ENCODE measurements at places on chromosomes 7 and 10.

GRCh38 chr10:86341361-86341811 is 25.2 kb downstream of the GRID1 start:
- DNase-seq = no peak

DNA sequence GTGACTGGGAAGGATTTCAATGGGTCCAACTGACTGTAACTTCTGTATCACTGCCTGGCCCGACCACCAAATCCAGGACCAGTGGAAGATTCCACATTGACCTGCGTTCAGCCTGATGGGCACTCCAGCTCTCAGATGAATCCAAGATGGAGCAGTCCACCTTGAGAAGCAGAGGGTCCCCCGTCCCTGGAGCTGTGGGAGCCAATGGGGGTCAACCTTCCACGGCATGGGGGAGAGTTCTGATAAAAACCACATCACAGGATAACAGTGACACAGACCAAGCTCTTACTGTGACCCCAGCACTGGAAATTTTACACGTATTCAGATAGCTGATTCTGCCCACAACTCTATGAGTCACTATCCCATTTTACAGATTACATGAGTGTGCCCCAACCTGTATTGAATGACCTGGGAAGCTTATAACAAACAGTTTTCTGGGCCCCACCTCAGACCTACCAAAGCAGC is 11.2 kb downstream of the ZCCHC24 start:
- no peak for DNase-seq

GRCh38 chr7:39415091-39415787 is 151.0 kb upstream of the YAE1 start:
- no peak for DNase-seq

- DNase-seq = no peak
Measured at GRCh38 chr7:17186745-17187530, 111.5 kb upstream of the AHR start.

DNA sequence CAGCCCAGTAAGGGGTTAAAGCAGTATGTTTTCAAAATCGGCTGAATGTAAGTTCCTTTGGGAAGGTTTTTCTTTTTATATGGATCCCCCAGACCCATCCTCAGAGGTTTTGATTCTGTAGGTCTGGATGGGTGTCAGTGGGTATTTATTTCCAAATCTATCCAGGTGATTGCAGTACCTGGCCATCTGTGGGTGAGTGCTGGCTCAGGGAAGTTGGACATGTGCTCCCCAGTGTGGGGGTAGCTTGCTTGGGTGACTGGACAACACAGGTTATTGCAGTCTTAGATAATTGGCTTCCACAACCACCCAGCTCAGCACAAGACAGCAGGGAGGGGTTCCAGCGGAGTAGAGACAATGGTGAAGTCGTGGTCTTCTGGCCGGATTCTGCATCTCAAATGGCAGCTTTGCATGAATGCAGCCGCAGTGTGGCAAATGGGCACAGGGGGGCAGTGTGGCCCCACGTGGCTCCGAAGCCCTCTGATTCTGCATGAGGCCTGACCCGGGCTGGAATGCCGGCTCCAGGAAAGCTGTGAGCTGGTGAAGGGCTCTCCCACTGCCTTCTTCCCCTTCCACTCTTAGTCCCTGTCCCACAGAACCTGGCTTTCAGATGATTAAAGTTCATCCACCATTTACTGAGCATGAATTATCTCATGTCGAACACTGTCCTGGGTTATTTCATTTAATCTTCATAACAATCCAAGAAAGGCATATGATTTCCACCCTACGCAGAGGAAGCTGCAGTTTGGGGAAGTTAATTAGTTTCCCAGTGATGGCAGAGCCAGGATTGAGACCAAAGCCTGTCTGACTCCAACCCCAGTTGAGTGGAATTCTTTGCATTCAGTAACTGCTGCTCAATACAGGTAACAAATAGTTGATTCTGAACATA is 64.5 kb upstream of the SYPL1 start:
- peak; percentile 41 for DNase-seq

DNA sequence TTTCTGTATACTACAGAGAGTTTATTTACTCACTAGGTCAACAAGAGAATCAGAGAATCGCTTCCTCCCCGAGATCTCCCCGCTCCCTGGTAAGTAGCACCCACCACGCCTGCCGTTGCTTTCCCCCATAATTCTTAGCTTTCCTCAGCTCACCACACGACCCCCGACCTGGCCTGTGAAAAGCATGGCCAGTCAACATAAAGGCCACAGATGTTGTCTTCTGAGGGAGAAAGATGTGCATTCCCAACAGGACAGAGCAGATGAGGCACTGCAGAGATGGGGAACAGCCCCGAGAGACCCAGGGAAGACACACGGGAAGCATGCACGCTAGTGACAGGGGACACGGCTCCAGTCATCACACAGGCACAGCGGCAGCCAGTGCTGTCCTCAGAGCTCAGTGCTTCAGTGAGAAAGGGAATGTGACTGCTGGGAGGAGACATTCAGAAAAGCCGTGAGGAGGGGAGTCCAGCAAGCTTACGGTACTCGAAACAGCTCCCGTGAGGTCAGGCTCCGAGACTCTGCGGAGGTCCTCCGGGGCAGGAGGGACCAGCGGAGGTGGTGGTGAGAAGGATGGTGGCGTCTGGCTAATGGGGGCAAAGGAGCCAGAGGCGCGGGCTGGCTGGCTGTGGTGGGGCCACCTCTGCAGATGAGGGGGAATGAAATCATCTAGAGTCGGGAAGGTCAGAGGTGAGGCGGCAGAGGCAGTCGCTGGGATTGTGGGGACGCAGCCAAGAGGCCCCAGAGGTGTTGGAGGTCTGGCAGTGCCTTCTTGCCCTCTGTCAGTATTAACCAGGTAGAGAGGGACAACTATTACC is 123.4 kb upstream of the PDLIM1 start:
- DNase-seq = no peak

- no peak for DNase-seq
Measured at GRCh38 chr7:142812437-142813215, 41.9 kb downstream of the PRSS2 start.

- DNase-seq = no peak
Measured at GRCh38 chr10:978826-979421, 9.3 kb upstream of the GTPBP4 start.

GRCh38 chr10:36771725-36772124 is 353.7 kb upstream of the ANKRD30A start:
- DNase-seq = no peak

GRCh38 chr10:131760416-131761166 is 140.2 kb upstream of the PPP2R2D start:
- DNase-seq = no peak

DNA sequence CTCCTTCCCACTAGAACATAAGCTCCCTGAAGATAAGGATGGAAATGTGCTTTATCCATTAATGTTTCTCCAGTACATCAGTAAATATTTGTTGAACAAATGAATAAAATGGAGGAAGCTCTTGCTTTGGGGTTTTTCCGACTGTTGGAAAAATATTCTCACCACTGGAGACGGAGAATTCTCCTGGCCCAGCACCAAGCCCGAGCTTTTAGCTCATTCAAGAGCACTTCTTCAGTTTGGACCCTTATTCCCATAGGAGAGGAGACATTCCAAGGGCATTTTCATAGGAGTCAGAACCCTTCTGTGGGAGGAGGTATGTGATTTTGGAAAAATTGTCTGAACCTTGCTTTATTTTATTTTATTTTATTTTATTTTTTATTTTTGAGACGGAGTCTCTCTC is 21.0 kb downstream of the SUFU start:
- no peak for DNase-seq

DNA sequence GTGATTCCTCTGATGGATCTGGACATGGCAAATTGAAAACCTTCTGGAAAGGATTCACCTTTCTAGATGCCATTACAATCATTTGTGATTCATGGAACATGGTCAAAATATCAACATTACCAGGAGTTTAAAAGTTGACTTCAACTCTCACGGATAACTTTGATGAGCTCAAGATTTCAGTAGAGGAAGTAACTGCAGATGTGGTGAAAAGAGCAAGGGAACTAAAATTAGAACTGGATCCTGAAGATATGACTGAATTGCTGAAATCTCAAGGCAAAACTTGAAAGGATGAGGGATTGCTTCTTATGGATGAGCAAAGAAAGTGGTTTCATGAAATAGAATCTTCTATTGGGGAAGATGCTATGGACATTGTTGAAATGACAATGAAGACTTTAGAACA is 293.6 kb downstream of the ARHGAP12 start:
- DNase-seq = no peak

- peak; percentile 53 for DNase-seq
Measured at GRCh38 chr7:138001529-138002095, at the start of gene CREB3L2. Gene CREB3L2 (minus strand): TSS chr7:138002086. CDS start chr7:138001705, 381 bp downstream.

GRCh38 chr10:125144206-125144605 is 16.2 kb downstream of the CTBP2 start:
- DNase-seq = no peak

GRCh38 chr10:69295027-69295636 is 16.8 kb downstream of the HK1 start:
- no peak for DNase-seq

GRCh38 chr7:129009437-129009836 is 45.5 kb downstream of the TNPO3 start:
- no peak for DNase-seq

GRCh38 chr7:124570558-124570957 is 195.0 kb downstream of the GPR37 start:
- no peak for DNase-seq

- DNase-seq = no peak
Measured at GRCh38 chr10:17217631-17218232, 10.3 kb upstream of the VIM start.

DNA sequence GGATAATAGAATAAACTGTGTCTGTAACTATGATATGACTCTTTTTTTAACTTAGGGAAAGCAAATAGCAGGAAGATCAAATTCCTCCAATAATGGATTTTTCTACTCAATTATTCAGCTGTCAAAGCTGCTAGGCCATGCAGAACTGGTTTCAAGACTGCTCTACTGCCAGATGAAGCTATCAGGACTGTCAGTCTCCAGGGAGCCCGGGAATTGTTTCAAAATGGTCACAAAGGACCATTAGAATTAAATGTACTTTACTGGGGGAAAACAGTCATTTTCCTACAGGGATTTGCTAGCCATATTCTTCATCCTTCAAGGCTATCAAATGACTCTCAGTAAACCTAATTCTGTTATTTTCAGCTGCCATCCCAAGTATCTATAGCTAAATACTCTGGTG is 276.3 kb downstream of the LHFPL3 start:
- no peak for DNase-seq

DNA sequence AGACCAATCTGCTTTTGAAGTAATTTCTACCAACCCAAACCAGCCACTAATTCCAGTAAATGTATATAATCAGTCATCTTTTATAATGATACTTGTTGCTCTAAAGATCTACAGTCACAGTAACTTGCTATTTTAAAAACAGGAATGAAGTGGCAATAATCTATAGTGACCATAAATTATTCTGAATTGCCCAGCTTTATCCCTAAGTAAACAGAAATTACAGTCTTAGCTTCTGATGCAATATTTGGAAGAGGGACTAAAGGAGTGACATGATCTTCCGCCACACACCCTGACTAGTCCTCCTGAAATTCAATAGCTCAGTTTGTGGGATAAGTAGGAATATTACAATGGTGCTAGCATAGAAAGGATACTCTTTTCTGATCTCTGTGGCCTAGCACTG is 96.1 kb downstream of the ATE1 start:
- no peak for DNase-seq

All from stimulated activated CD8-positive, alpha-beta memory T cell treated with anti-CD3 and anti-CD28 coated beads, Interleukin-2, amount 100 ng/mL, for 48 hours (primary cell).